GM04504 (cell line): ENCODE measurements at places on chromosomes 12 and 14.
A peak's percentile ranks its signal among the peaks of the same experiment; 100 is the strongest.

DNA sequence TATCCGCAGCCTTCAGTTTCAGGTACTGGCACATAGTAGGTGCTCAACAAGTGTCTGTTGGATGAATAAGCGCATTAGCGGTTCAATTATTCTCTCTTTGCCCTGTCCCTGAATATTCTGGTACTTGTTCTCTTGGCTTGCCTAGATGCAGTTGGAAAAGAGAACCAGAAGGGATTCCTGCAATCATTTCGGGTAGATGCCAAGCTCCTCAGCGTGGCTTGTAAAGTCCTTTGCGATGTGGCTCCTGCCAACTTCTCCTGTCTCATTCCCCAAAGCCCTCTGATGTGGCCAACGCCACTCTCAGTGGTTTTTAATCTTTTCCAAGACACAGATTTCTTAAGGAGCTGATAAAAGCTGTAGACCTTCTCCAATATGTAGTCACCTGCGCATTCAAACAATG, 230.3 kb downstream of the SUDS3 start:
- DNase-seq = no peak

GRCh38 chr12:94205822-94206221, 57.4 kb downstream of the PLXNC1 start:
- DNase-seq = no peak

- DNase-seq = no peak
Measured at GRCh38 chr12:57734591-57734990, 4.0 kb downstream of the AGAP2 start.

DNA sequence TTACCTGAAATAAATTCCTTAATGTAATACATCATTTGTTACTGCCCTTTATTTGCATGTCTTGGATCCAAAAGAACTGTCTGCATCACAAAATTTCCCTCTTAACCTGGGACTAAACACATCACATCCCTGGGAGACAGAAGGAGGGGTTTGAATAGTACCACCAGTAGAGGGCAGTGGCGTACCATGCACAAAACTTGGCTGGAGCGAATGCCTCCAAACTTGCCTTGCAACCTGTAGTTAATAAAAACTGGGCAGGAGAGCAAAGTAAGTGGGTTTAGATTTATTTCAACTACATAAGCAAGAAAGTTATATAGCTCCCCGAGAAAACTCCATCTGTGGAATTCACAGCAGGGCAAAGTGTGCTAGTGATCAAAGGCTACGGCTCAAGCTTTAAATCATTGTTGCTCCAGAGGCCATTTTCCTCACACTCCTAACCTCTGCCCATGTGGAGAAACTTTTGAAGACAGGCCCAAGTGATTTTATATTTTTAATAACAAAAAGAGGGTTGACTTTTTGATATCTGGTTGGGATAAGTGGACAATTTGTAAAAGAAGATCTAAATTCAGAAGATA, 1176.7 kb upstream of the SEL1L start:
- DNase-seq = peak; percentile 20

DNA sequence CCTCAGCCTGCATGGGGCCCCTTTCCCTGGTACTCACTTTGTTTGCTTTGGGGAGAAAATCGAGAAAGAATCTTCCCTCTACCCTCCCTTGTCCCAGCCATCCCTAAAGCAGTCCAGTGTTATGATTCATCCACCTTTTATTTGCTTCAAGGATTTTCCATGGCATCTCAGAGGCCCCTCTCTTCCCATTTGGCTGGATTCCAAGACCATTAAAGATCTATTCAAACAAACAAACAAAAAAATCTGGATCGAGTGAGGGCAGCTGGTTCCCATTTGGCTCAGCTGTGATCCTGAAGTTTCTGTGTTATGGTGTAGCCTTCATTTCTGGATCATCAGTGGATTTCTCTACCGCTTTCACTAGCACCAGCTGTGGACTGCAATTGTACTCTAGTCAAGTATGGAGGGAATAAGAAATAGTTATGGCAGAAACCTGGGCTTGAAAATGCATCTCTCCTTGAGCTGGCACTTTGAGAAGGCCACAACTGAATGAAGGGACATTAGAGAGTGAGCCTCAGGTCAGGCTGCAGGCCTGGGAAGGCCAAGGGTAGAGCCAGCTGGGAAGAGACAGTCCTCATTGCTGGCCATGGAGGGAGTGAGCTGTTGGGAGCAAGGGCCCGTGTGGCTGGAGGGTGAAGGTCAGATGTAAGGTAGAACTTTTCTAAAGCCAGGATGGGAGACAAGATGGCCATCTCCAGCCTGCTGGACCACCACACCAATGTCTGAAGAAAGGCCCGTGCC, 13.7 kb downstream of the KRT71 start:
- DNase-seq = peak; percentile 63
